Left lobe of liver (tissue), 2 donors: ENCODE measurements at places on chromosomes 13 and 19. TPM values are rescaled to one million over a fixed set of nuclear protein-coding genes. Genes with fewer than 3 reads are reported as not detected.
A peak's percentile ranks its signal among the peaks of the same experiment; 100 is the strongest.

- no peak for DNase-seq
Observed at GRCh38 chr19:6543866-6544347, 13.1 kb downstream of the TNFSF9 start.

DNA sequence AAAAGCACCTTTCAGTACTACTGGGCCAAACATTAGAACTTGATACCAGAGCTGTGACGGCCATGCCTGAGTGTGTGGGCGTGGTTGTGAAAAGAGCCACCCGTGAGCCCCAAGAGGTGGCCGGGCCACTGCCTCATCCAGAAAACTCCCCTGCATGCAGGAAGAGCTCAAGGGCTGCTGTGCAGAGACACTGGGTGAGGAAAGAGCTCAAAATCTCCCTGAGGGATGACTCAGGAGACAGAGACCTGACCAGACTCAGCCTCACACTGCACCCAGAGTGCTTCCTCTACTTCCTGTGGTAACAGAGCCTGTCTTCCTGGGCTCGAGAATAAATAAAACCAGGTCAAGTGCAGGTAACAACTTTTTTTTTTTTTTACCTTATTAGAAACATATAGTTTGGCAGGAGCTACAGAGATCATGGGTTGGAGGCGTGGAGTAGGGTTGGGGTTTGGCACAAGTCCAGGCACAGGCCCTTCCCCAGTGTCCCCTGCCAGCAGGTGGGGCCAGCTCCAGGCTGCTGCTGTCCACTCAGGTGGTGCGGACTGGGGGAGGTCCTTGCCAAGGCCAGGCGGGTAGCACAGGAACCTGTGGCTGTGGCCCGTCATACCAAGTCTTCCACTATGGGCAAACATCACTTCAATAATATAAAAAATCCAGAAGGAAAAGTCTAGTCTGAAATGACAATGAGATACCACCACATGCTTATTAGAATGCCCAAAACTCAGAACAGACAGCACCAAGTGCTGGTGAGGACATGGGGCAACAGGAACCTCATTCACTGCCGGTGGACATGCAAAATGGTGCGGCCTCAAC lies 25.5 kb downstream of the ELL start:
- DNase-seq, result peak; percentile 82

DNA sequence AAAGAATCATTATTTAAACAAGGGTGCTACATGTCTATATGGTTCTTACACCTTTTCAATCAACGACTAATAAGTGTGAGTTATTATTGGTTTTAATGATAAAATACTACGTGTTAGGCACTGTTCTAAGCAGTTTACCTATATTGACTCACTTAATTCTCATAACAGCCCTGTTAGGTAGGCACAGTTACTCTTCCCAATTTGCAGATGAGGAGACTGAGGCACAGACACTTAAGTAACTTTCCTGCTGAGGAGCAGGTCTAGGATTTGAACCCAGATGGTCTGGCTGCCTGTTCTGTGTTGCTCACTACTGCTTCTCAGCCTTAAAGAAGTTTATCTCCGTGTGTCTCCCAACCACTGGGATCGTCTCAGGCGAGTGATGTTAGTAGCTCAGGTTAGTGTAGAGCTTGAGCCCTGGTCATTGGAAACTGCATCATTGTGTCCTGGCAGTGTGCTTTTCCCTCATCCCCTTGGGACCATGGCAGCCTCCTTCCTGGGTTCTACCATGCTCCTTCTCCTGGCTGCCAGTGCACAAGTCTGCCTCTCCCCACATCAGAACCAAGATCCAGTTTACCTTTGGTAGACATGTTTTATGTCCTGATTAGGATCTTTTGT lies 10.9 kb downstream of the UBAC2 start:
- no peak for DNase-seq

DNA sequence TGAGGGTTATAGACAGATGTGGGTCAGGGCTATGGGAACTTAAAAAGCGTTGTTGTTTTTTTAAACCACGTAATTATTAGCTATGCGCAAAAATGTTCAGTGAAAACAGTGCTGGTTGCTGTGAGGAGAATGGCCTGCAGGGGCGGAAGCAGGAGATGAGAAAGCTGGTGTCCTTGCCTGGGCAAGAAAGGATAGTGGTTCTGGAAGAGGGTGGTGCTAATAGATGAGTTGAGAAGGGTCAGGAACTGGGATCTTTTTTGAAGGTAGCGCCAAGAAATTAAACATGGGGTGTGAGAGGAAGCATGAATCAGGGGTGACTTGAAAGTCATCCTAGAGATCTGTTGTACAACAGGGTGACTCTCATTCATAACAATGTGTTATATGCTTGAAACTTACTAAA lies 4.8 kb upstream of the SMG9 start:
- DNase-seq, result no peak

GRCh38 chr13:107025991-107026390 lies 458.1 kb upstream of the ARGLU1 start:
- DNase-seq, result no peak

DNA sequence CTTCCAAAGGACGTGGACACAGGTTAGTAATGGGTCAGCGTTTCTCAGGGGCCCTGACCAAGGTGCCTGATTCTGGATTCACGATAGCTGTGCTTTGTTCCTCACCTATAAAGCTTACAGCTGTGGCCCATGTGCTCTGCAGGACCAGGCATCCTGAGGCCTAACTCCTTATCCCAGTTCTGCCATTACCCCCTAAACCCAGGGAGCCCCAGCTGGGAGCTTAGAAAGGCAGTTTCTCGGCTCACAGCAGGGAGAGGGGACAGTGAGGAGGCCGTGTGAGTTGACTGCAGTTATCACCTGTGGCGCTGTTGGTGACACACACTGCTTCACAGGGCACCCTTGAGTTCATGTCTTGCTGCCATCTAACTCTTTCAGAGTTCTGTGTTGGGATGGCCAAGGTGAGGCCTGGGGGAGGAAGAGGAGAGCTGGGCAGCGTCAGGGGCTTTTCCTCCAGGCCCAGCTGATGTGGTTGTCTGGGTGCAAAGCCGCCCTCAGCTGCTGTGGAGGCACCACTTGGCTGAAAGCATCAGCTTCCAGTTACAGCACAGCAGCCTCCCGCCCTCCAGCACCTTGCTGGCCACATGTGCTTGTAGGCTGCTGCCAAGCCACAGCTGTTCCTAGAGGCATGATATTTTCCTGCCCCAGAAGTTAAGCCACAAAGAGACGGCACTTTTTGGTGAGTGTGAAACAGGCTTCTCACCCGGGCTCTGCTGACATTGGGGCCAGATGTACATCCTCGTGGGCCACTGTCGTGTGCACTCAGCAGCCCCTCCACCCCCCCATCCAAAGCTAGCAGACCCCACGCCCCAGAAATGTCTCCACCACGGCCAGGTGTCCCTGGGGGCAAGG lies 99.6 kb upstream of the MCF2L start:
- DNase-seq, result no peak

- DNase-seq, result no peak
Observed at GRCh38 chr13:50098693-50099092, 83.4 kb downstream of the KCNRG start.

- DNase-seq, result no peak
Observed at GRCh38 chr19:54197121-54197520, 3.5 kb upstream of the RPS9 start.

DNA sequence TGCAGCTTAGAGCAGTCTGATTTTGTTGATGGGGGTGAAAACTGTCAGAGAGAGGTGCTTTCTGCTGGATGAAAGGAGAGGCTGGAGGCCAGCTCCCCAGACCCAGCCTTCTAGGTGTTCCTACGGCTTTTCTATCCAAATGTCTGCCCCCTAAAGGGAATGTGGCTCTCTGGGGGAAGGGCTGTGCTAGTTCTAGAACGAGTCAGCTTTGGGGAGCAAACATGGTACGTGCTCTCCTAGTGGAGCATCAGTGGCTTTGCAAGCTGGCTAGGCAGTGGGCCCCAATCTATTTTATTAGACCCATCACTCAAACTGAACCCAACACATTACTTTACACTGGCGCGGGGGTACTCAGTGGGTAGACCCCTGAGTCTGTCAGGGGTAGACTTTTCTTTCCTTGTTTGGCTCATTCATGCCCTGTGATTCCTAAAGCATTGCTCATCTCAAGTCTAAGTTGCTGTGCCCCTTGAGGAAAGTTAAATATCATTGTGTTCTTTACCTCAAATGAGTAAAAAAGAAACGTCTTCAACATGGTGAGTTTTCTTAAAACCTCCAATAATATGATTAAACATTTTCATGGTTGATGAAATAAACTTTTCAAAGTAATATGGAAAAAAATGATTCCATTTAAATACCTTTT lies 254.9 kb downstream of the DLEU7 start:
- no peak for DNase-seq

GRCh38 chr19:48874303-48875135 lies 2.3 kb downstream of the PPP1R15A start:
- DNase-seq, result no peak

- no peak for DNase-seq
Observed at GRCh38 chr13:94660695-94661326, 51.5 kb downstream of the SOX21 start.

DNA sequence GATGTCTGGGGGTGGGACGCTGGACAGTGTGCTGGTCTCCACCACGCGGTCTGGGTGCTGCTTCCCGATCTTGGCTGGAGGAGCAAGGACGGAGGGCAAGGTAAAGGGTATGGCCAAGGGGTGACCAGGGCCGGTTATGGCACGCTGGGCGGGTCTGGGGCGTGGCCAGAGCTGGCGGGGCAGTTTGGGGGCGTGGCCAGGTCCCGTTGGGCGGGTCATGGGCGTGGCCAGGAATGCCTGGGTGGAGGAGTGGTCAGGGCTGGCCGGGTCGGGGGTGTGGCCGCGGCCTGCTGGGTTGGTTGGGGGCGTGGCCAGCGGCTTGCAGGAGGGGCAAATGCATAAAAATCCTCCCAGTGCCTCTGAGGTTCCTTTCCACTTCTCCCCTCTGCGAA lies 19.2 kb downstream of the GPX4 start:
- DNase-seq, result no peak

DNA sequence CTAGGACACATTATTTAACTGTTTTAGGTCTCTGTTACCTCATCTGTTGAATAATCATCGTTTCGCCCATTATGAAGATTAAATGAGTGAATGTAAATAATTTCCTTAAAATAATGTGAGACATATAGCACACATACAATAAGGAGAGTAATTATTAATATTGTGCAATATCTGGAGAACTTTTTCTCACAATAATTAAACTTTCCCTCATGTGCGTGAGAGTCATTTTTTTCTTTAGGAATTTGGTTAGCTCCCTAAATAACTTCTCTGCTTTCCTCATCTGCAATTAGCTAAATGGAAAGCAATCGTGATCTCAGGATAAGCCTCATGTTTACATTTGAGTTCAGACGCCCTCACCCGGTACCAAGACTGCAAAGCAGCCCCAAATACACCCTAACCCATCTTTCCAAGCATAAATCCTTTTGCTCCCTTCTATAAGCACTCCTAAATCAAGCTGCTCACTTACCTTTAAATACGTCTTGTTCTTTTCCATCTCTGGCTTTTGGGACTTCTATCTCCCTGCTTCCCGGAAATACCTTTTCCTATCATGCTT lies 78.8 kb downstream of the MZT1 start:
- DNase-seq, result no peak

- no peak for DNase-seq
Observed at GRCh38 chr13:74726206-74726605, 592.0 kb upstream of the KLF12 start.

GRCh38 chr13:93811071-93811737 lies 584.6 kb downstream of the GPC6 start:
- no peak for DNase-seq

GRCh38 chr19:17254636-17255035 lies 8.9 kb upstream of the NR2F6 start:
- no peak for DNase-seq

DNA sequence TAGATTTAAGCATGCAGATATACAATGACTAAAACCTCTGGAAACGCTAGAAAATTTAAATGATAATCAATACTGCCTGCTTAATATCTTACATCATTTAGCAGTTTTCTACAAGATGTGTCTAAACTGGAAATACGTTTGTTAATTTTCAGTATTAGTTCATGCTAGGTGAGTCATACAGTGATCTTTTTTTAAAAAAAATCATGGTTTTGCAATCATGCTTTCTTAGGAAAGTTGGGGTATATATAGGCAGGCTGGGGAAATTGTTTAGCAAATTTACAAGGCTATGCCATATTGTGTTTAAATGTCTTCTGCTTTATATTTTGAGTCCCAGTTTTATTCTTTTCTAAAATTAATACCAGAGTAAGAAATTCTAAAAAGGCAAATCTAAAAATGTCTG lies 245.4 kb upstream of the SPRY2 start:
- no peak for DNase-seq

DNA sequence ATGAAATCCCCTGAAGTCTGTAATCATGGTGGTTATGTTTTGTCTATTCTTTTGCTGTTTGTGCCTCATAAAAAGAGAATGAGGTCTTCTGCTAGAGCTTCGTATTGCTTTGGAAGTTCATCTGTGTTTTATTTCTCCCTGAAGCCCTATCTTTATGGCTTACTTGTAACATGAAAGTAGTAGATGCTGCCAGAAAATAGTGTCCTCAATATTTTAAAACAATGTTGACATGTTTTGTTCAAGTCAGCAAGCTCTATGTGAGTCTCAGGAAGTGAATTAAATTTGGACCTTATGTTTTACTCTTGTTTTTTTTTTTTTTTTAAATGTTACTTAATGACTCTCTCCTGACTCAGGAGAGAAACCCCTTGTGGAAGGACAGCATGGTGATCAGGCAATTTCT lies 130.5 kb downstream of the B3GLCT start:
- DNase-seq, result no peak

The FXYD3 gene
- 1.4 TPM for total RNA-seq

The NANOS3 gene
- not detected for total RNA-seq

The CFAP97D2 gene
- not detected for total RNA-seq

The PEG3 gene
- 11.8 TPM for total RNA-seq

The CATSPERD gene
- not detected for total RNA-seq

The TOMM40 gene
- total RNA-seq, result 28.8 TPM

The REEP6 gene
- total RNA-seq, result 118 TPM

The LSR gene
- 103 TPM for total RNA-seq

The PNMA8A gene
- 0.48 TPM for total RNA-seq

The ZNF99 gene
- total RNA-seq, result not detected

The ELSPBP1 gene
- total RNA-seq, result not detected

The ZNF493 gene
- total RNA-seq, result 5.9 TPM

The OR4F17 gene
- total RNA-seq, result not detected

The C1QTNF9 gene
- 0.18 TPM for total RNA-seq

The PRTN3 gene
- total RNA-seq, result 0.23 TPM

The TJP3 gene
- 28.8 TPM for total RNA-seq

The THOP1 gene
- 33.5 TPM for total RNA-seq
